ENCODE measurements at places on chromosomes 5 and 9.
A peak's percentile ranks its signal among the peaks of the same experiment; 100 is the strongest.

DNA sequence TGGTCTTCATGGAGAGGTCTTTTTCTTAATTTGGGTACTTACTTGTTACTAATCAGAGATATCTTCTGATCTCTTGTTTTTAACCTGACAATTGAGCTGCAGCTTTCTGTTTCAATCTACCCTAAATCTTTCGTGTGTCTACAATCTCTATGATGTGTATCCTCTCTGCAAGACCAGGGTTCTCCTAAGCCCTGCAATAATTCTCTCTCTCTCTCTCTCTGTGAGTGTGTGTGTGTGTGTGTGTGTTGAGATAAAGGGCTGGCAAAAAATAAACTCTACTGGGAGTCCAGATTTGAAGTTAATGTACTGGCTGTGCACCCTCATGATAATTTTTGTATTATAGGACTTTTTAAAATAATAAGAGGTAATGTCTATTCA is 57.8 kb upstream of the FBXL7 start:
- no peak for DNase-seq

- DNase-seq: no peak
These were observed 152.9 kb upstream of the APC start for GRCh38 chr5:112584781-112585180.

DNA sequence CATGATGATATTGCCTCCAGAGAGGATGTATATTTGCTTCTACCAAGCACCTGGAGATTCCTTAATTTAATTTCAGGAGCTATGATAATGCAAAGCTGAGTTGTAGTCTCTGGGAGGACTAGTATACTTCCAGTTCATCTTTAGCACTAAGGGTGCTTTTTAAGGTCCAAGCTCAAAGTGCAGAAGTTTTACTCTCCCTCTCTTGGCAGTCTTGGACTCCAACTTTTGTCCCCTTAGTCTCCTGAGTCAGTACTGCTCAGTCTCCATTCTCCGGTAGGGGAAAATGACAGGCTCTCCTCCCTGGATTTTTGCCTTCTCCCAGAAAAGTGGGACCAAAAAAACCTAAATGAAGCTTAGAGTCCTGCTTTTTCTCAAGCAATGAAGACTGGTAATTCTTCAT is 8.3 kb downstream of the SMIM3 start:
- DNase-seq: no peak

DNA sequence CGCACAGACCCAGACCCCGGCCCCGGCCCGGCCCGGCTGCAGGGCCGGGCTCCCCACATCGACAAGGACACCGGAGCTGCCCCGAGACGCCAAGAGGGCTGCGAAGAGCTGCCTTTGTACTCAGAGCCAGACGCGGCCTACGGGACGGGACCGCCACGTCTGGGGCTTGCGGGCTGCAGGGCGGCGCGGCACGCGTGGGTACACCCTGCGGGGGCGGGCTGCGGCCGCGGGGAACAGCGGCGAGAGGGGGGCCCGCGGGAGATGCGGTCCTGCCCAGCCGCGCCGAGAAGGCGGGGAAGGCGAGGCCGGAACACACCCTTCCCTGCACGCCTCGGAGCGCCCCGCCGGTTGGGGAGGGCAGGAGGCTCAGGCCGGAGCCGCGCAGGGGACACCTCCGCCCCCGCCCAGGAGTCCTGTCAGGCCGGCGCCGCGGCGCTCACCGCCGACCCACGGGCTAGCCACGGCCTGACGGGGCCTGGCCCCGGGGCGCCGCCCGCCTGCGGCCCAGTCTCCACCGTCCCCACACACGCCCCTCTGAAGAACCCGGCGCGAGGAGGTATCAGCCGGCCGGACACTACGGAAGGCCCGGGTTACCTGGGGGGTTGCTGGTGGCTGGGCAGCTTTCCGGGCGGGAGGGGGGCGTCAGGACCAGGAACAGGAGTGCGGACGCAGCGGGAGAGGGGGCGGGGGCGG is 478 bp downstream of the RAB14 start:
- peak; percentile 55 for DNase-seq
